Hindlimb muscle (tissue), 1 donor: ENCODE measurements at places on chromosomes 5 and 9.

GRCh38 chr5:113202746-113203716 is 226.4 kb downstream of the DCP2 start:
- DNase-seq = no peak

- no peak for DNase-seq
Observed at GRCh38 chr5:4150067-4150466, 554.4 kb downstream of the IRX1 start.

DNA sequence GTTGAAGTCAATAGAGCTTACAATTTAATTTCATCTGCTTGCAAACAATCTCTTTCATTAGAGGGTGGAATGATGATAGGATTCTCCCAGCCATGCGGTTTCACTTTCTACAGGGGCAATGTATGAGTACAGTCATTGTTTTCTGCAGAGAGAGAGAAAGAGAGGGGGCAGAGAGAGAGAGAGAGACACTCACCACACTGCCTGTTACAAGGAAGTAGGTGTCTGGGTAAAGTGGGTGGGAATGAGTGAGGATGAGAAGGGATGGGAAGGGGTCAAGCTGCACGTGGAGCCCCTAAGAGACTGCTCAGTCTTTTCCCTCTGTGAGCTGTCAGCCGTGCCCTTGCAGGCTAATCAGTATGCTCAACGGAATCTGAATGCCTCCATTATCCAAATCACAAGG is 454.3 kb downstream of the KDM4C start:
- DNase-seq = no peak

- no peak for DNase-seq
Observed at GRCh38 chr5:126837906-126838539, 61.1 kb downstream of the LMNB1 start.

GRCh38 chr9:81861644-81862043 is 66.6 kb upstream of the SPATA31D4 start:
- no peak for DNase-seq

DNA sequence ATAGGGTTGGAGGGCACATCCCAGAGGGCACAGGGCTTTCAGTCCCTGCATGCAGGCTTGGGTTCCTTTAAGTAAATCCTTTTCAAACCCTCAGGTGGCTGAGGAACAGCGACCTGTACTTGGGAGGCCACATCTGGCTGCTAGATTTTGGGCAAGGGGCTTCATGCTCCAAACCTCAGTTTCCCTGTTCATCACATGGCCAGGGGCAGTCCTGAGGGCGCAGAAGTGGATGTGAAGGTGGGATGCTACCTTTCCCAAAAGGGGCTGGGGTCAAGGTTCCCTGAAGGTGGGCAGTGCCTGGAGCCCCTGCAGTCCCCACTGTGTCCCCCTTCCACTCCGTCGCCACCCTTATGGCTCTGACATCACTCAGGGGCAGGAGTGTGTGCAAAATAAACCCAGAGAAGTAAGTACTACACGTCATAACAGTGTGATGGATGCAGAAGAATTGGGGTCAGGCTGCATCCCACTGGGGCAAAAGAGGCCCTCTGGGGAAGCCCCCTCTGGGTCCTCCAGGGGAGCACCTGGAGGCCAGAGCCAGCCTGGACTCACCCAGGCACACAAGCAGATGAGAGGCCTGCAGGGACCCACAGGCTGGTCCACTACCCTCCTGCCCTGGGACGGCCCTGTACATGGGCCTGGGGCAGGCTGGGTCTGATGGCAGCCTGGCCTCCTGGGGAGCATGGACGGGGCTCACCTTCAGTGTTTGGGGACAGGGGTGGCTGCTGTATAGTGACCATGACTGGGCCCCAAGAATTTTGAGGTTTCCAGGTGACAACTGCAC is 1.9 kb upstream of the CARD19 start:
- no peak for DNase-seq

GRCh38 chr9:113381909-113382411 is 5.2 kb upstream of the HDHD3 start:
- no peak for DNase-seq

GRCh38 chr5:73552642-73553041 is 12.8 kb downstream of the ANKRA2 start:
- DNase-seq = no peak

GRCh38 chr9:98287384-98287783 is 31.9 kb upstream of the TBC1D2 start:
- DNase-seq = no peak

- no peak for DNase-seq
Observed at GRCh38 chr9:110777876-110778215, 109.3 kb downstream of the MUSK start.

DNA sequence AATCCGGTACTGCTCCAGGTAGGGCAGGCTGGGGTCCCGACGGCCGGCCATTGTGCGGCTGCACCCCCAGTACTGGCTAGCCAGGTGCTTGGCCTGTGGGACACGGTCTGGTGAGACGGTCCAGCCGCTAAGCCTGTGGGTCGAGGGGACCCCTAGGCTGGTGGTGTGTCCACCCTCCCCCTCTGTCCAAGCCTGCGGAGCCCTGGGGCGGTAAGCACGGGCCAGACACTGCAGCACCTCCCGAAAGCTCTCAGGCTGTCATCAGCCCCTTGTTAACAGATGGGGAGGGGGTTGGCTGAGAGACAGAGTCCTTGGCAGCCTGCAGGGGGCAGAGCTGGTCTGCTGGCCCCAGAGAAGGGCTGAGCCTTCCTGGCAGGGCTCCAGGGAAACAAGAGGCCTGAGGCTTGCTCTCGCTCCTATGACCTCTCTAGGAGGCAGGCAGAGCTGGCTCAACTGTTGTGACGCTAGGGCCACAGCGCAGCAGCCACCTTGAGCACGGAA is 11.8 kb upstream of the MRNIP start:
- DNase-seq = no peak

DNA sequence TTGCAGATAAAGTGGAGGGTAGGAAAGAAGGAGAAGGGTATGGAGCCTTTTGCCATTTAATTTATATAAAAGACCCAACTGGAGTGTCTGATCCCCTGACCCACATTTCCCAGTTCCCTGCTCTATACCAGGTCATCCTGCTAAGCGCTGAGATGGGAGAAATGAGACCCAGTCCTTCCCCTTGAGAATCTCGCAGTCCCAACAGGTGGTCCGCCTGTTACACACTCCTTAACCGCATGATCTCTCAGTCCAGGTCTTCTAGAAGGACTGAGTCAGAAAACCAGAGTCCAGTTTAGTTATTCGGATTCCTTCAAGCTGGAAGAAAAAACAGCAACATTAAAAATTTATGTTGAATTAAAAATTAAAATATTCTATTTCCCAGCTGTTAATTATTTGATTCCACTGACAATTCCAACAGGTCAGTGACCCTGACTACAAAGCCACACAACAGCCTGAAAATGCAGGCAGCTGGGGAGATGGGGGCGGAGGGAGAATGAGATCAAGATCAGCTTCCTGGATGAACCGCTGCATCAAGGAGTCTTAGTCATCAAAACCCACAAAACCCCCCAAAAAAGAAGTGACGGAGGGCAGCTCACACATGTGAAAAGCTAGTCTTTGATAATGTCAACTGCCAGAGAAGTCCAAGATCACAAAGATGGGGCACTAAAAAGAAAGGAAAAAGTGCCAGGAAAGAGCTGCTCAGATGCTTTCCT is 44.0 kb downstream of the GGTA1 start:
- DNase-seq = no peak
